ENCODE measurements at places on chromosomes 1 and 21.
A peak's percentile ranks its signal among the peaks of the same experiment; 100 is the strongest.

DNA sequence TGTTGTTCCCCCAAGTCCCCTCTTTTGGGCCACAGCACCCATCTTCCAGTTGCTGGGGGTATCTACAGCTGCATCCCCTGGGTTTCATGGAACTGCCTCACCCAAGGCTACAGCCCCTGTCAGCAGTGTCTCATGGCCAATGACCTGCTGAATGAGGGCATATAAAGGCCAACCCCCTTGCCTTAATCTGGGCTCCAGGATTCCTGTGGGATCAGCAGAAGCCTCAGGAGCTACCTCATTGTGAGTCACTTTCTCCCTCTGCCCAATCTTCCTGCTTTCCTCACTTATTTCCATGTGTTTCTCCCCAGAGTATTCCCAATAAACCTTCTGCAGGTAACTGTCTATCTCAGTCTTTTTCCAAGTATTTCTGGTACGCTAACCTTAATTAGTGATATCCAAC is 37.3 kb upstream of the SYT14 start:
- no peak for DNase-seq

- no peak for DNase-seq
These were observed 115.5 kb downstream of the ACBD6 start for GRCh38 chr1:180386745-180387367.

DNA sequence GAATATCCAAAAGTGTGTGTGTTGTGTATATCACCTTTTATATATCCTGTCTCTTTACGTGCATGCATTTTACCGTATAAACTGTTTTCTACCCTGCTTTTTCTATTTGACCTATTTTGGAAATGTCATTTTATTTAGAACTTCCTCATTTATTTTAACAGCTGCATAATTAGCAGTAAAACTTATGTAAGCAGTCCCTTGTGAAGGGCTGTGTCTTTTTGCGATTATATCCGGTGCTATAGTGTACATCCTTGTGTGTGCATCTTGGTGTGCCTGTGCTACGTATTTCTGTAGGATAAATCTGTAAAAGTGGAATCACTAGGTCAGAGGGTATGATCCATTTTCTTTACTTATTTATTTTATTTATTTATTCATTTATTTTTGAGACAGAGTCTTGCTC is 7.2 kb downstream of the LGALS8 start:
- DNase-seq, result no peak

- no peak for DNase-seq
These were observed 498.2 kb upstream of the C1orf87 start for GRCh38 chr1:60571811-60572210.

GRCh38 chr1:102174259-102174863 is 177.6 kb upstream of the OLFM3 start:
- DNase-seq, result no peak

- DNase-seq, result no peak
These were observed 58.2 kb upstream of the ADAR start for GRCh38 chr1:154666051-154666790.

- DNase-seq, result peak; percentile 56
These were observed 60.8 kb downstream of the SLC37A1 start for GRCh38 chr21:42574234-42575027.

GRCh38 chr1:173411835-173412742 is 65.0 kb upstream of the PRDX6 start:
- DNase-seq, result no peak

Measured in left forelimb (tissue), 1 donor.